ENCODE measurements at places on chromosomes 4 and X. TPM values are rescaled to one million over a fixed set of nuclear protein-coding genes. Genes with fewer than 3 reads are reported as not detected.
A peak's percentile ranks its signal among the peaks of the same experiment; 100 is the strongest.

BMPR1B gene
- total RNA-seq = 0.77 TPM

TMPRSS11F gene
- not detected for total RNA-seq

VSIG1 gene
- total RNA-seq = 0.76 TPM

- no peaks in the 10 kb centered on the region for H3K27me3 ChIP-seq
- H3K4me3 ChIP-seq = peak overlapping the region; percentile 35
- no peak for DNase-seq
- H3K27ac ChIP-seq = peak overlapping the region; percentile 93
- no peaks in the 10 kb centered on the region for H3K36me3 ChIP-seq
- peaks cover 47% of the 10 kb centered on the region for H3K4me1 ChIP-seq
Measured at GRCh38 chrX:133640161-133641015, 225.1 kb upstream of the GPC4 start.

GRCh38 chr4:90274175-90274574 lies 147.0 kb downstream of the CCSER1 start:
- no peaks in the 10 kb centered on the region for H3K4me1 ChIP-seq
- peaks cover 16% of the 10 kb centered on the region for H3K27me3 ChIP-seq
- DNase-seq = no peak
- H3K36me3 ChIP-seq = no peaks in the 10 kb centered on the region
- H3K4me3 ChIP-seq = no peak overlapping the region

DNA sequence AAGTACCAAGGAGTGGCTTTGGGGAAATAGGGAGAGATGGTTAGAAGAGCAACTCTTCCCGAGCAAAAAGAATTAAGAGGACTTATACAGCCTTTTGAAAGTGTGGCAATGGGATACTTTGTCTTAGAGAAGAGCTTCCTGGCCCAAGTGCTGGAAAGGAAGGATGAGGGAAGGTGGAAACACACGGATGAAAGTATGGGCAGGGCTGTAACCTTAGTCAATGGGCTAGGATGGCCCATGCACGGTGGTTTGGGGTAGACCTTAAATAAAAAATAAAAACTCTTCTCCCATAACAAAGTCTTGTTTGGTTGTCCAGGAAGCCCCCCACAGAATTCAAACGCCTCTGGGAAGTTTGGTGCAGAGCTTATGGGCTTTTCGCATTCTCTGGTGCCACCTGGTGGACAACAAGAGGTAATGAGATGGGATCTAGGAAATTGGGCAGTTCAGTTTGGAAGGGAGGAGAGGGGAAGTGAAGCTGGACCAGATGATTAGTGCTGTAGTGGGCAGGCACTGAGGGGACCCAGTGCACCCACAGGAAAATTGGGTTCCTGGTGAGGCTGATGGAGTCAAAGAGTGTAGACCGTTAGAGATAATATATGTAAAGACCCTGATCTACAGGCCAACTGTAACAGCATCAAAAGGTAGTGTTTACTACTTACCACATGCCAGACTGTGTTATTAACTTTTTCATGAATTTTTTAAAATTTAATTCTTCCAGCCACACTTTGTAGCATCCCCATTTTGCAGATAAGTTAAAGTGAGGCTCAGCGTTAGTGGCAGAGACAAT lies 13.8 kb upstream of the ENOX2 start:
- H3K27me3 ChIP-seq = no peaks in the 10 kb centered on the region
- H3K27ac ChIP-seq = no peak overlapping the region
- no peak overlapping the region for H3K4me3 ChIP-seq
- H3K36me3 ChIP-seq = peaks cover 2% of the 10 kb centered on the region
- peaks cover 8% of the 10 kb centered on the region for H3K4me1 ChIP-seq

GRCh38 chr4:39051492-39051891 lies 10.5 kb upstream of the KLHL5 start:
- no peak for DNase-seq
- peak overlapping the region; percentile 34 for H3K27ac ChIP-seq
- H3K4me3 ChIP-seq = no peak overlapping the region

GRCh38 chrX:2691543-2692220 lies 587 bp downstream of the CD99 start:
- no peak for DNase-seq
- H3K36me3 ChIP-seq = no peaks in the 10 kb centered on the region
- H3K27ac ChIP-seq = no peak overlapping the region
- peak overlapping the region; percentile 80 for H3K4me3 ChIP-seq

GRCh38 chr4:98749206-98749605 lies 90.8 kb upstream of the TSPAN5 start:
- H3K27ac ChIP-seq = no peak overlapping the region
- DNase-seq = no peak
- H3K4me3 ChIP-seq = no peak overlapping the region
- peaks cover 7% of the 10 kb centered on the region for H3K4me1 ChIP-seq
- no peaks in the 10 kb centered on the region for H3K27me3 ChIP-seq

DNA sequence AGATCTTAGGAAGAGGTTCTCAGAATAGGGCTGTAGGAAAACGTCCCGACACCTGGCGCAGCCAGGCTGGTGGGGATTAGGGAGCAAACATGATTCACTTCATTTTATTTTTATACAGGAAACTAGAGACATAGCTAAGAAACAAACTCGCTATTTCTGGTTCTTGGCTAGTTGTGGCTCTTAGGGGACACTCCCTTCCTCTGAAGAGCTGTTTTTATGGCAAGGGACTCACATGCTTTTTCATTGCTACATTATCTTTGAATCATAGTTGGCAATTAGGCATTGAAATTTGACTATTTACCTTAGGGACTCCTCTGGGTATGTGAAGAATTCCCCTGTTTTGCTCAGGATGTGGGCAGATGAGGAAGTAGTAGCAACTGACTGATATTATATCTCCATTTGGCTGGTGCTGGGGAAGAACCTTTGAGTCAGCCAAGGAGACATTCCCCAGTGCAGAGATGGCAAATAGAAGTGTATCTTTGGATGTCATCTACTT lies 174.5 kb downstream of the SMIM20 start:
- H3K27ac ChIP-seq = no peak overlapping the region
- no peak for DNase-seq
- no peak overlapping the region for H3K4me3 ChIP-seq
- H3K36me3 ChIP-seq = peaks cover 20% of the 10 kb centered on the region
- H3K27me3 ChIP-seq = no peaks in the 10 kb centered on the region
- peaks cover 7% of the 10 kb centered on the region for H3K4me1 ChIP-seq

DNA sequence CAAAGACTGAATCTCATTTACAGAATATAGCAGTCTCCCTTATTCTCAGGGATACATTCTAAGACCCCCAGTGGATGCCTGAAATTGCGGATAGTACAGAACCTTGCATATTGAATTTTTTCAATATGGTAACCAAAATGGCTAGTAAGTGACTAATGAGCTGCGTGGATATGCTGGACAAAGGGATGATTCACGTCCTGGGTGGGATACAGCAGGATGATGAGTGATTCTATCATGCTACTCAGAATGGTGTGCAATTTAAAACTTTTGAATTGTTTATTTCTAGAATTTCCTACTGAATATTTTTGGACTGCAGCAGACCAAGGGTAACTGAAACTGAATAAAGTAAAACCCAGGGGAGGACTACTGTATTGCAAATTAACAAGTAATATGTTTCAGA lies 66.7 kb downstream of the STAG2 start:
- no peaks in the 10 kb centered on the region for H3K27me3 ChIP-seq
- no peak overlapping the region for H3K27ac ChIP-seq
- no peak overlapping the region for H3K4me3 ChIP-seq
- DNase-seq = no peak

GRCh38 chr4:120753854-120754253 lies 168.7 kb downstream of the PRDM5 start:
- H3K36me3 ChIP-seq = peaks cover 28% of the 10 kb centered on the region
- H3K4me1 ChIP-seq = peaks cover 6% of the 10 kb centered on the region
- no peaks in the 10 kb centered on the region for H3K27me3 ChIP-seq
- no peak overlapping the region for H3K4me3 ChIP-seq
- no peak overlapping the region for H3K27ac ChIP-seq

DNA sequence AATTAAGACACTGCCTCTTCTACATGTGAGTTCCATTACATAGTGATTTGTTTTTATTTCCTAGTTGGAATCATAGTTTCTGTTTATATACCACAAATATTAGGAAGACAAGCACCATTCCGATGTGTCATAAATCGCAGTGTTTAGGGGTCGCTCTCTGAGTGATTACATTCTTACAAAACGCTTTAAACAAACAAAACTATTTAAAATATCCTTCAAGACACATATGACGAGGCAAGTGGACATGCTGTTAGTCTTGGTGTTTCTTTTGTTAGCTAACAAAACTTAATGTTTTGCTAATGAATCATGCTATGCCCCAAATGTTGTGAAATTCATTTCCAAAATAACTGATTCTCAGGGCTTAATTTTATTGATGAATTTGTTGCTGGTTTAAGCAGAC lies 1219.3 kb upstream of the PRKX start:
- no peaks in the 10 kb centered on the region for H3K36me3 ChIP-seq
- no peak overlapping the region for H3K27ac ChIP-seq
- no peaks in the 10 kb centered on the region for H3K27me3 ChIP-seq
- no peak overlapping the region for H3K4me3 ChIP-seq
- DNase-seq = no peak
- H3K4me1 ChIP-seq = no peaks in the 10 kb centered on the region

GRCh38 chr4:155040031-155040430 lies 168.4 kb upstream of the NPY2R start:
- H3K27ac ChIP-seq = no peak overlapping the region
- no peaks in the 10 kb centered on the region for H3K27me3 ChIP-seq
- no peak overlapping the region for H3K4me3 ChIP-seq
- no peaks in the 10 kb centered on the region for H3K36me3 ChIP-seq
- DNase-seq = no peak
- no peaks in the 10 kb centered on the region for H3K4me1 ChIP-seq

All from WTC11 (cell line).